ENCODE measurements at places on chromosomes 6 and 20.
A peak's percentile ranks its signal among the peaks of the same experiment; 100 is the strongest.

- no peak for DNase-seq
Observed at GRCh38 chr6:170108456-170108855, 182.4 kb downstream of the DLL1 start.

GRCh38 chr6:112743323-112743722, 396.2 kb downstream of the RFPL4B start:
- no peak for DNase-seq

- peak; percentile 45 for DNase-seq
Observed at GRCh38 chr20:53162251-53162835, 190.2 kb downstream of the TSHZ2 start.

DNA sequence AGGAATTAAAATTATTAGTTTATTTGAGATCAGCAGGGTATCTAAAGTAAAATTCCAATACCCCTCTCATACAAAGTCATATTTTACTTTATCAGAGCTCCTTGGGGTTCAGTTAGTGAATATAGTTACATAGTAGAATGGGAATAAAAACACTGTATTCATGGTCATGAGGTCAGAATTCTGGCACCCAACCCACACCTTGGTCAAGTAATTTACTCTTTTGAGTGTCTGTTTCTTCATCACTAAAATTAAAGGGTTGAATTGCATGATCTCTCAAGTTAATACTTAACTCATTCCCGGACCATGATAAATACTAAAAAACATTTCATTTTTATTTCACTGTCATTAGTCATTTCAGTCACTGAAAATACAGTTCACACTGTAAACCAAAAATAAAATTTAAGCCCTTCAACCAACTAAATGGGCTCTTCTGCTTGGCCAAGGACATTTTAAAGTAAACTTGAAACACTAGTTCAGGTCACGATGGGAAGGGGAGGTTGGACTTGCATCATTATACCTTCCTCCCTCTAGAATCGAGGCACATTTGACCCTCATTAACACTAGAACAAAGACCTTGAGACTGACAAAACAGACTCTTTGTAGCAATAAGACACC, 21.1 kb upstream of the HLA-DRB1 start:
- no peak for DNase-seq

DNA sequence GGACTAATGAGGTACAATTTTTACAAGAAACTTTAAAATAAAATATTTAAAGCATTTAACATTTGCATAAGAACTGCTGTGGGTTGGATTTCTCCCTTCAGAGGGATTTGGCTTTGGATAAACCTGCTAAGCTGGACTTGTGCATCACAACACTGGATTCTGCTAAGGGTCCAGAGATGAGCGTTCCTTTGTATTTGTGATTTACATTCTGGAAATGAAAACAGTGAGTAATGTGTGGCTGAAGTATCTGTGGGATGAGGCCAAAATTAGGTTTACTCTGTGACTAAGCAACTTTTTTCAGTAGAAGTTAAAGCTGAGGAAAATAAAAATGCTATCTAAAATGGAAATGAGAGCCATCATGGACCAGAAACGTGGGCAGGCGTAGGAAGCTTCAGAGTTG, 494.3 kb downstream of the EPM2A start:
- no peak for DNase-seq

- peak; percentile 12 for DNase-seq
Observed at GRCh38 chr6:9732056-9732455, 682.8 kb downstream of the TFAP2A start.

GRCh38 chr6:107989166-107990094, 31.4 kb upstream of the SEC63 start:
- no peak for DNase-seq

DNA sequence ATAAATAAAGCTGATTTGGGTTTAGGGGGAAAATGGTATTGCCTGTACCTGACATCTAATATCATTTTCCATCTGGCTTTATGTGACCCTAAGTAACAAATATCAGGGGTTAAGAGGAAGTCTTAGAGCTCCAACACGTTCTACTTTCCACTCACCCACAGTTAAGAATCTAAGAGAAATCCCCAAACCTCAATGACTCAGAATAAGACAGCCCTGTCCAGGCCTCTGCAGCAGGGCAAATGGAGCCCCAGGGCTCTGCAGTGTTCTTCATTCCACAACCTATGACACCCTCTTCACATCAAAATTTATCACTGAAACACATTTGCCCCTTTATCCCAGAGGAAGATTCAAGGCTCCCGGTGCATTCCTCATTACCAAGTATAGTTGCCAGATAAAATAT, 20.3 kb upstream of the TENT5A start:
- DNase-seq = no peak

- DNase-seq = no peak
Observed at GRCh38 chr6:165662041-165662748, 846 bp downstream of the PDE10A start.

DNA sequence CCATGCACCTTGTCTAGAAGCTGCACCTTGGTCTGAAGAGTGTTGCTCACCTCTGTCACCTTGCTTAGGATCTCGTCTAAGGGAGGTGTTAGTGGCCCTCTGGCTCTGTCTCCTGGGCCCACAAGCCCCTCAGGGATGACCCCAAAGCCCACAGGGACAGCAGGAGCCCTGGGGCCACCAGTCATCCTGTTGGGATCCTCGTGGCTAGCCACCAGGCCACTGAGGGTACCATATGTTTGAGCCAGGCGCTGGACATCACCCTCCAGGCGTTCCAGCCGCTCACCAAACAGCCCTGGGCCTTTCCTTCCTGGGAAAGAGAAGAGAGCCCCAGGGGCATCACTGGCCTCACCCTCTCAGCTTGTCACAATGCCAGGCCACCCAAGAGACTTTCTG, 3.9 kb downstream of the EMILIN3 start:
- DNase-seq = no peak

GRCh38 chr6:111565326-111566221, 40.1 kb downstream of the TRAF3IP2 start:
- no peak for DNase-seq

DNA sequence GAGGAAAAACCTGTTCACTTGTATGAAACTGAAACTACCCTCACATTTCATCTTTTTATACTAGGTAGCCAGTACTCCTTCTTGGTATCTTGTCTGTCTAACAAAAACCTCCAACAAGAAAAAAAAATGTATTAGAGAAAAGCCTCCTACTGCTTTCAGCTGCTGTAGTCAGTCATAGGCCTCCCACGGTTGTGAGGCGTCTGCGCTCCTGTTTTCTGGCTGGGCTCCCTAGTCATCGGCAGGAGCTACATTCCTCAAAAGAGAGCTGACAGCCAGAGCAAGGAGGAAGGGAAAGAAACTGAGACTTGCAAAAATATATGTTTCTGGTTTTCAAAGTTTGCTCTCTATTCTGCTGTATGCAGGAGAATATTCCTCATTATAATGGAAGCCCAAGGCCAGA, 517.0 kb downstream of the LMBRD1 start:
- no peak for DNase-seq

DNA sequence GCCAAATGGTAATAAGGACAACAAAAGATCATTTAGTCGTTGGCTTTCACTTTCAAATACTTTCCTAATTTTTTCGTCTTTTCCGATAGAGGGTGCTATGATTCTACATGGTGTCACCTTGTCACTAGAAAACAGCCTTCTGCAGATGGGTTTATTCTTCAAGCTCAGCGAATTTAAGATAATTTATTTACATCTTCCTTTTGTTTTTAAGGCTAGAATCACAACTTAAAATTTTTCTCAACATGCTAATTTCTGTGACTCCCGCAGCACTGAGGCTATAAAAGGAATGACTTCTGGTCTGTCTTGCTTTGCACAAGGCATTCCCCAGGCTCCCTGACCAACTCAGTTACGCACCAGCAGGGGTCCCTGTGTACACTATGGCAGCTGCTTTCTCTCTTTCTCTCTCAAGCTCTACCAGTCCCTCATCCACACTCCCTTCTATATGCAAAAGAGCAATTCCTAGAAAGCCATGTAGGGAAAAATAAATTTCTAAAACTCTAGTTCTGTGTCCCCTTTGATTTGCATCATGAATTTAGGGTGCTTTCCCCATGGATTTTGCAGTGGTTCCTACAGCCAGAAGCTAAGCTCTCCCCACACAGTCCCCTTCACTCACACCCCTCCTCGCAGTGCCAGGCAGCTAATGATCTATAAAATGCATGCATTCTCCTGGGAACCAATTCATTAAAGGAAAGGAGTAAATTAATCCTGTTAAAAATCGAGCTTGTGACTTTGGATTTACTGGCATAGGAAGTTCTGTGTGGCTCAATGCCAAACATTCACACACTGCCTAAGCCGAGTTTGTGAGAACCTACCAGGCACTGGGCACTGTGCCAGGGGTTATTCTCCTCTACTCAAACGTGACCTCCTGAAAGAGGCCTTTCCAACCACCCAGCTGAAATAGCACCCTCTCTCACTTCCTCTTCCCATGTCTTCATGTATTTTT, 74.5 kb downstream of the DCDC2 start:
- DNase-seq = peak; percentile 86

DNA sequence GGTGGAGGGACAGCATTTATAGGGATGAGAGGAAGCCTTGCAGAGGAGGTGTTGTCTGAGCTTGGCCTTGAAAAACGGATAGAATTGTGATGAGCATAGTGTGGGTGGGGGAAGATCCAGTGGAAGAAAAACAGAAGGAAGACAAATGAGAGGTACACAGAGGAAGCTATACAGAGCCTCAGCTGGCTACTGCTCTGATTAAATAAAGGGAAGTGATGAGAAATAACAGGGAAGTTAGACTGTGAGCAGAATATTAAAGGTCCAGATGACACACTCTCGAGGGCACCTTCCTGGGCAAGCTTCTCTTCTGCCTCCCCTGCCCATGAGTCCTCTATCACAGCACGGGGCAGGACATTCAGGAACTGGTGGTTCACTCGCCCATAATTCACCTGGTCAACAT, 182.3 kb downstream of the KIF16B start:
- no peak for DNase-seq

DNA sequence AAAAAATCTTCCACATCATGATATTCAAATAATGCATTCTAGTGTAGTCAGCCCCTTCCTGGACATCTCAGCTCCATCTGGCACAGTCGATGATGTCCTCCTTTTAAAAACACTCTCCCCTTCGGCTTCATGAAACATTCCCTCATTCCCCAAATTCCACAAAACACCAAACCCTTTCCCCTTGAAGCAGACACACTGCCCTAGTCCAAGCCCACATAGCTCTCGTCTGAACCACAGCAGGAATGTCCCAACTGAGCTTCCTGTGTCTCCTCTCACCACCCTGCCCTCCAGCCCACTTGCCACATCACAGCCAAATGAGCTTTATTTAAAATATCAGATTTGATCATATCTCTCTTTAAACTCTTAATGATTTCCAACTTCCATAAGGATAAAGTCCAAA, 106.4 kb upstream of the CARMIL1 start:
- DNase-seq = no peak

- DNase-seq = no peak
Observed at GRCh38 chr6:146909376-146909775, 294.8 kb upstream of the STXBP5 start.

DNA sequence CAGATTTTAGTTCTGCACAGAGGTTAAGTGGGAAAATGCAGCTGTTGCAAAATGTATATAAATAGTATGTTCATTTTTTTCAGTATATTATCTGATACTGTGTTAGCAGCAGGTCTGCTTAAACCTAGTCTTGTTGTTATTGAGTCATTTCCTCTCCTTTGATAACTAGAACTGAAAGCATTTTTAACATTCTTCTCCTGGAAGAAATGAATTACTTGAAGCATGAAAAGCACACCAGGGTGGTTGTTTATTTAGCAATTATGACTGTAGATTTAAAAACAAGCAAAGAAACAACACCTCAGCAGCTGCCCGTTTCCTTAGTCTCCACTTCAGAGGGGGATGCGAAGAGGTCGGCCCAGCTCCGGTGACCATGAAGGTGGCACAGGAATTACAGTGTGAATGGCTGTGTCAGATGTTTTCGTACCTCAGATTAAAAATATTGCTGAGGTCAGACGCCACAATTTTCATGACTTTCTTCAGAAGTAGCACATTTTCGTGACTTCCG, 53.5 kb downstream of the GOPC start:
- DNase-seq = no peak

DNA sequence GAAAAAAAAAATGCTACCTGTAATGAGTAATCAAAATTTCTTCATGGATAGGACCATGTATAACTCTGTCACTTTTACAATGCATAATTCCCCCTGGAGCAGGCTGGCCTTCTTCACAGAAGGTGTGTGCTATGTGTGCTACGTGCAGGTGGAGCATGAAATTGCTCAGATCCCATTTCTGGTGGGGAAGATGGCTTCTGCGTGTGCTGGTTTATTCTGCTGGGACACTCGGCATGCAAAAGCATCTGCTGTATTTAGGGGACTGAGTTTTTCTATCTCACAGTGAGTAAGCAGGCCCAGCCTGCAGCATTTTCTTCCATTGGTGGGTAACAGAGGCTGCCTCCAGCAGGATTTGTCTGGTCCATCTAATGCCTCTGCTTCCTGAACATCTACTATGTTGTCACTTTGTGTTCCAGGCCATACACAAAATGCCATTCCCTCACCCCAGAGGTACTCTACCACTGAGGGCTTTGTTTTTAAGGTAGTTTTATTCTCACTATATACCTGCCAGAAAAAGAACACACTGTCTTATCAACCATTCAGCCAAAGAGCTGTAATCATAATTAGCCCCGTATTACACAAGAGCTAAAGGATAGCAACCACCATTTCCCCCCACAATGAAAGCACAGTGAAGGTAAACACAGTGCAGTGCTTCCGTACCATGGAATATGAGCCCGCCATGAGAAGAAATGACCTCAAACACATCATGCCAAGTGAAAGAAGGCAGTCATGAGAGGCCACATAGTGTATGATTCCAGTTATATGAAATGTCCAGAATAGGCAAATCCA, 62.4 kb downstream of the SYNDIG1 start:
- DNase-seq = no peak

- DNase-seq = no peak
Observed at GRCh38 chr20:62719250-62719935, 10.8 kb downstream of the NTSR1 start.

GRCh38 chr6:28597217-28597835, 71.6 kb downstream of the GPX5 start:
- no peak for DNase-seq

- no peak for DNase-seq
Observed at GRCh38 chr20:47610247-47610944, 108.7 kb downstream of the NCOA3 start.

DNA sequence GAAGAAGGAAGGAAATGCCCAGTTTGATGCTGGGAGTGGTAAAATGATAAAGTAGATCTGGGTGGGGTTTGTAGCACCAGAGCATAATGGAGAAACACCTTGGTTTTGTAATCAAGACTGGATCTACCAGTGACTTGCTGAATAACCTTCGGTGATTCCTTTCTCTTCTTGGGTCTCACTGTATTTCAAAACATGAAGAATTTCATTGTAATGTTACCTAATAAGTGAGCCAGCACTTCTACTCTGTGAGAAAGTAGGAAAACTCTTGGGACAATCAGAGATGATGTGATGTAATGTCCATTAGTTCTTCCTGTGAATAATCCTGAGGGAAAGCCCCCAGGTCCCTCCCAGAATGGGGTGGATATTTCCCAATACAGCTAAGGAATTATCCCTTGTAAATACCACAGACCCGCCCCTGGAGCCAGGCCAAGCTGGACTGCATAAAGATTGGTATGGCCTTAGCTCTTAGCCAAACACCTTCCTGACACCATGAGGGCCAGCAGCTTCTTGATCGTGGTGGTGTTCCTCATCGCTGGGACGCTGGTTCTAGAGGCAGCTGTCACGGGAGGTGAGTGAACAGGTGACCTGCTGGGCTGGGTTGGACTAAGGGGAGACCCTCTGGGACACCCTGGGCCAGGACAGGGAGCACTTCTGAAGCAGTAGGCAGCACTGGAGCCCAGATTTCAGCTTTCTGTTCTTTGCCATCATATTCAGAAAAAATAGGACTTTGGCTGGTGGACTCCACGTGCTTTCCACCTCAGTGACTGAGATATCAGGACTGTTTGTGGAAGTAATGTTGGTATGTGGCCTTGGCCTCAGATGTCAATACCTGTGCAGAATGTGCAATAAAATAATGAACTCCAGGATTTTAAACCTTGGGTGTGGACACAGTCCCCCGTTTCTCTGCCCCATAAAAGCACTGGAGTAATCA, at the start of gene PI3:
Gene PI3, plus strand, starts transcription at position 469 of the 931 bp plus-strand sequence. Its CDS starts 21 bp downstream, at position 490.
- DNase-seq = no peak
